ENCODE measurements at places on chromosomes 7 and 10. TPM values are rescaled to one million over a fixed set of nuclear protein-coding genes. Genes with fewer than 3 reads are reported as not detected.

Gene CFAP43
- total RNA-seq = 0.61 TPM

Gene DYDC2
- not detected for total RNA-seq

Gene TET1
- total RNA-seq = 0.71 TPM

Gene PKD2L1
- 0.38 TPM for total RNA-seq

Gene ASB10
- not detected for total RNA-seq

Gene LIPJ
- total RNA-seq = not detected

Gene PLAC9
- not detected for total RNA-seq

Gene ABCB1
- 0.46 TPM for total RNA-seq

Gene ANKRD30A
- 0.51 TPM for total RNA-seq

Gene C10orf67
- total RNA-seq = 0.09 TPM
